Right hindlimb (tissue), 1 donor: ENCODE measurements at places on chromosomes 4 and X.

DNA sequence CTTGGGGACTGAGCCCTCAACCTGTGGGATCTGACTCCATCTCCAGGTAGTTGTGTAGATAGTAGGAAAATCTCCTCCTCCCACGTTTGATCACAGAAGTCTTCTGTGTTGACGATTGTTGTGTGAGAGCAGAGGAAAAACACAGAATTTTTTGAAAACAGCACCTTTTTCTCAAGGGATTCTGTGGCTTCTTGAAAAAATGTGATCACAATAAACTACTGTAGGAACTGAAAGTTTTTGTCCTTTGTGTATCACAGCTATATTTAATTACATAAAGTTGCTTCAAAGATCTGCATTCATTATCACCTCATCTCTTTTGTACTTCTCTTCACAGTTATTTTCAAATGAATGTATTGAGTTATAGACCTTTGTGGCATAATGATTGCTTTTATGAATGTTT lies 85.1 kb downstream of the AFF1 start:
- no peak for DNase-seq

DNA sequence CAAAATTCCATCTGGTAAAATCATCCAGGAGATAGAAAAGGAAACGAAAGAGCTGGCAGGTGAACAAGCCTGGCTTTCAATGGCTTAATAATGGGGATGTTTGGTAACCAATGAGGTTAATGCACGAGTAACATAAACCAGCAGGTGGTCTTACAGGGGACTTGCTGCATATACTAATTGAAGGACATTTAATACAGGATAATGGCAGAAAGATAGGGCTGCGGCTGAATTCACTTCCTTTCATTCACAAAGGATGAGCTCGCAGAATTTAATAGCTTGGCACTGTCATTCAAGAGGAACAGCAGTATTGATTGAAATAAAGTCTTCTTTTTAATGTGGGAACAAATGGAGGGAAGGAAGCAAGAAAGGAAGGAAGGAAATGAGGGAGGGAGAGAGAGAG lies 156.3 kb upstream of the RAI2 start:
- DNase-seq = no peak

GRCh38 chrX:120457766-120458180 lies 11.3 kb downstream of the LAMP2 start:
- no peak for DNase-seq

GRCh38 chrX:130771648-130772047 lies 131.4 kb downstream of the ENOX2 start:
- no peak for DNase-seq
